Neural progenitor cell (in vitro differentiated cells): ENCODE measurements at places on chromosomes 2 and 18. TPM values are rescaled to one million over a fixed set of nuclear protein-coding genes. Genes with fewer than 3 reads are reported as not detected.

Gene APCDD1
- total RNA-seq: 1.9 and 4.7 TPM in 2 replicates

Gene CIB4
- not detected in 2 replicates for total RNA-seq

DNA sequence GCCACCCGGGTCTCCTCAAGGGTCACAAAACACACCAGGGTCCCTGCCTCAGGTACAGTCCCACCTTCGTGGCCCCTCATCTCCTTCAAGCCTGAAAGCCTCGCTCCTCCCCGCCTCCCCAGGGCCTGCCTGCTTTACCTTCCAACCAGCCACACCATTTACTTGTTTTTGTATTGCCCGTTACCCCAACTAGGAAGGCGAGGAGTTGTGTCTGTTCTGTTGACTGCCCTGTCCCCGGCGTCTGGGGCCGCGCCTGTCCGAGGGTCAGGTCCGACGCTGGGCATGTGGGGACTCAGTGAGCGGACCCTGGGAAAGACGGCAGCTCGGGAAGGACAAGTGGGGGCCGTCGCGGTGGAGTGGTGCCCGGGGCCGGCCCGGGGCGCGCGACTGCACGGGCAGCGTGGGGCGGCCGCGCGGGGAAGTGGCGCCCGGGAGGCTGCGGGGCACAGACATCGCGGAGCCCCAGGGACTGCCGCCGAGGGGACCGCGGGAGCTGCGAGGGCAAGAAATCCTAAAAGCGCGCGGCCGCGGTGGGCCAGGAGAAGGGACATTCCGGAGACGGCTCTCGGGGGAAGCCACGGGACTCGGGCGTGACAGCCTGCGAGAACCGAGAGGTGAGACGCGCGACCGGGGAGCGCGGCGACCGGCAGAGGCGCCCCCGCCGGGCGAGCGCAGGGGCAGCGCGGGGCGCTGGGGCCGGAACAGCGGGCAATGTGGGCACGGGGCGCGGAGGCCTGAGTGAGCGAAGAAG is 797 bp upstream of the GRHL1 start:
- H3K27ac ChIP-seq: no peak overlapping the region
- peak; percentile 74 for DNase-seq
- peak overlapping the region; percentile 76 for H3K4me3 ChIP-seq
- H3K36me3 ChIP-seq: no peaks in the 10 kb centered on the region
- H3K4me1 ChIP-seq: peaks cover 5% of the 10 kb centered on the region

- no peak overlapping the region for H3K27ac ChIP-seq
- no peak for DNase-seq
These were observed 39.4 kb upstream of the EFHD1 start for GRCh38 chr2:232593982-232594381.

GRCh38 chr2:121529439-121530211 is 1.1 kb upstream of the RNU4ATAC start:
- H3K36me3 ChIP-seq: no peaks in the 10 kb centered on the region
- no peak overlapping the region for H3K27ac ChIP-seq
- H3K4me1 ChIP-seq: peaks cover 40% of the 10 kb centered on the region
- H3K27me3 ChIP-seq: no peaks in the 10 kb centered on the region

DNA sequence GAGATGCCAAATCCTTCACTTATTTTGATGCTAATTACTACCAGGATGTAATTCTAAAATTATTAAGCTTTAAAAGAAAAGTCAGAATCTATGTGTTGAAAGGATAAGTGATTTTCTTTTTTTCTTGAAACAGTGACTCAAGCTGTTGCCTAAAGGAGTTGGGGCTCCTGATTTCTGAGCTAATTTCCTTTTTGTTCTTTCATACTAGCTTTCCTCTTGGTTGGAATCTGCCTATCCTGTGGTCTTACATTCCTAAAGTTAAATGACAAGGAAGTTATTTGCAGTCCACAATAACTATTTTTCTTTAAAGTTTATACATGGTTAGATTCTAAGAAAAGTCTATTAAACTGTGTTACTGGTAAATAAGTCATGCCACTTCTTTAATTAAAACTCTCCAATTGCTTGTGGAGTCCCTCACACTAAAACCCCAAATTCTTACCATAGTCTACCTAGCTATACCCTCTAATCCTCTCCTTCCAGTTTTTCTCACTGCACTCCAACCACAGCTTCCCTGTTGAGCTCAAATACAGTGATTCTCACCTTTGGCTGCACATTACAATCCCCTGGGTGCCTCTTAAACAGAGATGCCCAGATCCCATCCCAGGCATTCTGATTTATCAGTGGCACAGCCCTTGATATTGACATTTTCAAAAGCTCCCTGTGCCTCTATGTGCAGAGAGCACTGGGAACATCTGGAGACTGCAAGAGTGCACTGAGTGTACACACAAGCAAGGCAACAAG is 63.3 kb upstream of the EFEMP1 start:
- no peak overlapping the region for H3K4me3 ChIP-seq
- no peak for DNase-seq
- peaks cover 22% of the 10 kb centered on the region for H3K4me1 ChIP-seq
- no peak overlapping the region for H3K27ac ChIP-seq
- H3K27me3 ChIP-seq: no peaks in the 10 kb centered on the region
- H3K36me3 ChIP-seq: no peaks in the 10 kb centered on the region

DNA sequence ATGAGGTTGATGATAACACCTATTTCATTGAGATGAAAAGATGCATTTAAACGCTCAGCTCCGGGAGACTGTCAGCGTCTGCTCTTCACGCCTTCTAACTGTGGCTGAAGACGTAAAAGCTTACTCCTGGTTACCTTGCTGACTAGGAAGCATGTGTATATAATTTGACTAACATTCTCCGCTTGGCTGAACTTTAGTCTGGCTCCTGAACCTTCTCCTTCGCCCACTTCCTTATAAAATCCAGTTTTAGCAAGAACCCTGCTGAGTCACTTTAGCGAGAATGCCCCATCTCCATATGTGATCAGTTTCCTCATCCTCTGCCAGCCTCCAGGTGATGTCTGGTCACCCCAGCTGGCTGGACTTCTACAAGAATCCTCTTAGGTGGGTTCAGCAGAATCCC is 12.7 kb upstream of the CREG2 start:
- no peak for DNase-seq
- H3K27ac ChIP-seq: no peak overlapping the region
- no peaks in the 10 kb centered on the region for H3K27me3 ChIP-seq
- H3K4me3 ChIP-seq: no peak overlapping the region
